ENCODE measurements at places on chromosomes 7 and 10.

DNA sequence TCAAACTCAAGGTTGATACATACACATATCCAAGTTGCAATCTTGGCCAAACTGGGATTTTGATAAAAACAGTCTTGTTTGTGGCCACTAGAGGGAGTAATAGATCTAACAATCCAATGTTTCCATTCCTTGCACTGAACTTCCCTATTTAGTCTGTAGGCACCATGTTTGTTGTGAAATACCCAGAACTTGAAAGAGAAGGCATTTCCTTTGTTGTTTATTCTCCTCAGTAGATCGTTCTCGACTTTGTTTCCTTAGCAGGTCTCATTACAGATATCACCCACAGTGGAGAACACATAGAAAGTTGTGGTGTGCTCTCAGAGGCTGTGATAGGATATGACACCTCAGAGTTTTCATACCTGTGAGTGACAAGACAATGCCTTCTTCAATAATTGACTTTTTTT, 70.3 kb upstream of the MXI1 start:
- DNase-seq, result peak; percentile 84

GRCh38 chr10:88792661-88793060, 9.9 kb upstream of the LIPM start:
- no peak for DNase-seq

- DNase-seq, result no peak
Measured at GRCh38 chr7:16504019-16504418, 22.6 kb upstream of the LRRC72 start.

DNA sequence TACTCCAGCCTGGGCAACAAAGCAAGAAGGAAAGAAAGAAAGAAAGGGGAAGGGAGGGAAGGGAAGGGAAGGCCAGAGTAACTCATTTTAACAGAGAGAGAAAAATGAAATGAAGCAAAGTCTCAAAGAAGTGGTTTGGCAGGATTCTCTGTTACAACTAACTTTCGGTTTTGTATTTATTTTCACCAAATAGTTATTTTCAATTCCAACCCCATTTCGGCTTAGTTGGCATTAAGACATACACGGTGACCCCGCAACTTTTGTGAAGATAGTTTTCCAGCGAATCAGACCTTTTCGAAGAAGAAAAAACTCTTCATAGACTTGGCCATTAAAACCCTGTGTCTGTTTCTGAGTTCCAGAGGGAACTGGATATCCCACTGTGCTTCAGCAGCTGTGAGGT, 45.2 kb upstream of the LYZL2 start:
- DNase-seq, result no peak

DNA sequence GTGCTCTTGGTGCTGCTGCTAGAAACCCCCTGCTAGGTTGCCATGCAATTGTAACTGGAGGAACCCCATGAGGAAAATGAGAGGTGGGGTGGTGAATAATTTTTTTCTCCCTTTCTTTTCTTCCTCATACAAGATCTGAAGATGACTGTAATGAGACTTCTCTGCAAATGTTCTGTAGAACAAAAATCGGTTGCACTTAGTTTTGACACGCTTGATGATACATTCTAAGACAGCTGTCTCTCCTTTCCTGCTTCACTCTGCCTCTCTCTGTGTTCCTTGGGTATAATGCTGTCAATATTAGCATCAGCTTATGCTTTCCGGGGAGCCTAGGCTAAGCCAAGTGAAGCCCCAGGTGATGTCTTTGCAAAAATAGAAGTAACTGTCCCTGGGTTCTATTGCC, 721.5 kb downstream of the POM121L12 start:
- no peak for DNase-seq

Measured in DMS53 (cell line).